ENCODE measurements at places on chromosomes 2 and 18.

GRCh38 chr18:26757263-26758019, 108.1 kb downstream of the AQP4 start:
- no peak for DNase-seq

GRCh38 chr2:65595630-65596029, 163.2 kb upstream of the SPRED2 start:
- no peak for DNase-seq

- no peak for DNase-seq
These were observed 93.7 kb downstream of the CERKL start for GRCh38 chr2:181563101-181563692.

DNA sequence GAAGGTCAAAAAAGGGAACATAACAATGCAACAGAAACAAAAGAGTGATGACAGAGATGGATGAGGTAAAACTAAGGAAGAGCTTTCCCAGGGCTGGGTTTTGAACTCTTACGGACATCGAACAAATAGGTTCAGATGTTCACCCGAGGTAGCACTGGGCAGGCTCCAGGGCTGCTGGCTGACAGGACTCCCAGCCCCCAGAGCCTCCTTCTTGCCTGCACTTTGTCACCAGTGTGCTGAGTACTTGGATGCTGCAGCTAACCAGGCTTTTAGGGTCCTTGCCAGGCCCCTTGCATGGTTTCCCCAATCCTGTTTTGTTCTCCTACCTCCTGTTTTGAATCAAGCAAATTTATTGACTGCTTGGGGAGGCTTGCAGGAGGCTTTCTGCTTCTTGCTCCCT, 322.9 kb downstream of the DYSF start:
- DNase-seq, result no peak
